Frontal cortex (tissue), 4 donors: ENCODE measurements at places on chromosomes 4 and X. TPM values are rescaled to one million over a fixed set of nuclear protein-coding genes. Genes with fewer than 3 reads are reported as not detected.

Gene DRP2
- total RNA-seq = 5.3 TPM

DNA sequence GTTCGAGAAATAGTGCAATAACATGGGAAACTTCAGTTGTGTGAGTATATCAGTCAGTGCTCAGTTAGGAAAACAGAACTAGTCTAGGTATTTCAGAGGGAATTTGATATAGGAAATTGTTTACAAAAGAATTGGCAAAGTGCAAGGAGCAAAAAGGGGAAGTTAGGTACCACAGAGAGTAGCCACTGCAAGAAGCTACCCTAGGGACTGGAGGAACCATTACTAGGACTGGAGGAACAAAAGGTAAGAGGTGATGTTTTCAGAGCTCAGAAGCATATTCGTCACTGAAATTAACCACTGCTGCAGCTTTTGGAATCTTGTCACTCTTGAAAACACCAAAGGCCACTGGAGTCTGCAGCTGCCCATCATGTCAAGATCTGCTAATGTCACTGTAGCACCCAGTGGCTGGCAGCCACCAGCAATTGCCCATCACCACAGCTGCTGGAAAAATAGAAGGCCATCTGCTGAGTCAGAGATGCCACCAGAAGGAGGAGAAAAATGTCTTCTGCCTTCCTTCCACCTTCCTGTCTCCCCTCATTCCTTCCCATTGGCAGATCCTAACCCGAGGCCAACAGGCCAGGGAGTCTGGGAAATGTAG, 160.6 kb upstream of the RPS6KA3 start:
- DNase-seq = no peak

- DNase-seq = peak; percentile 66
These were observed 114.5 kb downstream of the ADRA2C start for GRCh38 chr4:3880615-3881120.

DNA sequence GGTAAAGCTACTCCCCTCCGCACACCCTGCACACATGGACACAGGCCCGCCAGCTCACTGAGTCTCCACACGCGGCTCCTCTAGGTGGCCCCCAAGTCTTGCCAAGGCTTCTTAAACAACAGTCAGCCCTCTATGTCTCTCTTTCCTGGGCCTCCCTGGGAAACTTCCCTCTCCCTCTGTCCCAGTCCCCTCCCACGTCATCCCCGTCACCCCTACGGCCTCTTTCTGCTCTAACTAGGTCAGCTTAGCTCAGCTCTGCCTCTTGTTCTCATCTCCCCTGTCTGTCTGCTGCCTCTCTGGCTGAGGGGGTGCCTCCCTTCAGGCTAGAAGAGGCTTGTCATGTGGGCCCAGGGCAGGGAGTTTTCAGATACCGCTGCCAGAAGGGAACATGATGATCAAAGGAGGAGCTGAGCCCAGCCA, 38.8 kb downstream of the SEPTIN6 start:
- DNase-seq = peak; percentile 48

GRCh38 chr4:186628058-186628711, 72.8 kb upstream of the MTNR1A start:
- no peak for DNase-seq

DNA sequence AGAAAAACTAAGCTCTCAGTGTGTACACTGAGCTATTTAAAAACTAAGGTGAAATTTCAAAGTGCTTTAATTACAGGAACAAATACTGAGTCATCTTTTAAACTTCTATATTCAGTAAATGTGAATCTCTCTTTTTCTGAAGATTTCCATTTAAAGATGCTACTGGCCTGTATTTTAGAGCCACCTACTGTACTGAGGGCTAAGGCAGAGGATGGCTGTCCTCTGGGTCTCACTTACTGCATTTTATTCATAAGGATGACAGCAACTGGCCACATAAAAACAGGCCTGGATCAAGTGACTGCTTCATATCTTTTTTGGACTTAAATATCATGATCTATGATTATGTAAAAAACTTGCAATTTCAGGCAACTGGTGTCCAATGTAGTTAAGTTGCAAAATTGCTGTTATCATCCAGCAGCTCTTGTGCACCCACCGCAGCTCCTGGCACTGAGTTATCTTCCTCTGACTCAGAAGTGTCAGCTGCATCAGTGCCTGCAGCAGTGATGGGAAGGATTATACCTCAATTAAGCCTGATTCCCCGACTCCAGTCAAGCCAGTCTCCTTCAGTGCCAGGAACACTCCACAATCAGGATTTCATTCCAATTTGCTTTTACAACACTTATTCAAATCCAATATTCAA, 1073.7 kb downstream of the PDHA2 start:
- DNase-seq = peak; percentile 1

Gene CLGN
- 4.5 TPM for total RNA-seq

- no peak for DNase-seq
These were observed 154.3 kb upstream of the EOLA2 start for GRCh38 chrX:150092549-150092948.

GRCh38 chr4:40575846-40576245, 53.8 kb downstream of the RBM47 start:
- DNase-seq = no peak

Gene UGT2B15
- not detected for total RNA-seq

DNA sequence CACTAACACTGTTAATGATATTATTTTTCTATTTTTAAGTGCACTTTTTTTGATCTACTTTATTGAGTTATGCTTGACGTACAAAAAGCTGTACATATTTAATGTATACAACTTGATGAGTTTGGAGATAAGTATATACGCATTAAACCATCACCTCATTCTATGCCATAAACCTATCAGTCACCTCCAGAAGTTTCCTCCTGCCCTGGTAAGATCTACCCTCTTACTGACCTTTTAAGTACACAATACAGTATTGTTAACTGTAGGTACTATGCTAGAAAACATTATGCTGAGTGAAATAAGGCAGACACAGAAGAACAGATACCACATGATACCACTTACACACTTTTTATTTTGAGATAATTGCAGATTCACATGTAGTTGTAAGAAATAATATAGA, 36.9 kb downstream of the INTS6L start:
- DNase-seq = no peak

Gene EDNRA
- 9.4 TPM for total RNA-seq

- DNase-seq = no peak
These were observed 9.3 kb downstream of the TMEM144 start for GRCh38 chr4:158219623-158220022.

GRCh38 chrX:131923614-131924250, 99.4 kb upstream of the STK26 start:
- DNase-seq = no peak

- no peak for DNase-seq
These were observed 47.6 kb downstream of the MTHFD2L start for GRCh38 chr4:74205559-74205958.

Gene SSX2
- not detected for total RNA-seq

Gene TACR3
- total RNA-seq = 2.4 TPM

GRCh38 chrX:19798423-19798822, 89.0 kb downstream of the SH3KBP1 start:
- no peak for DNase-seq

GRCh38 chr4:41844327-41844726, 90.9 kb upstream of the TMEM33 start:
- DNase-seq = no peak

DNA sequence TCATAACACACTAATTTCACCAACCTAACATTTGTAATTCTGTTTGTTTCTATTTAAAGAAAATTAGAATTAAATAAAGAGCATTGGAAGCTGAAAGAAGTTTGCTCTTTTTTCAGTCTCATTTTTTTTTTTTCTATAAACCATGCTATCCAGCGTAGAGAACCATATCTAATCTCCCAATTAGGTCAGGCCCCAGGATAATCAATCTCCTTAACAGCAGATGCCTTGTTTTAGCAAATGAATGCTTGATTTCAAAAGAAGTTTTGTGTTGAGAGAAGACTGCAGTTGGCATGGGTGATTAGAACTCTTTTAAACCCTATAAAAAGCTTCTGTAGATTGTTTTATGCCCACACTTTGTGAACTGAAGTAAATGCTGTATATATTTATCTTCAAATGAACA, 15.6 kb upstream of the MAD2L1 start:
- DNase-seq = no peak

- no peak for DNase-seq
These were observed 46.3 kb upstream of the MAGEC3 start for GRCh38 chrX:141791856-141792255.

GRCh38 chr4:89403826-89404225, 96.2 kb upstream of the GPRIN3 start:
- DNase-seq = no peak

- no peak for DNase-seq
These were observed 32.6 kb downstream of the CCDC158 start for GRCh38 chr4:76388160-76388908.

DNA sequence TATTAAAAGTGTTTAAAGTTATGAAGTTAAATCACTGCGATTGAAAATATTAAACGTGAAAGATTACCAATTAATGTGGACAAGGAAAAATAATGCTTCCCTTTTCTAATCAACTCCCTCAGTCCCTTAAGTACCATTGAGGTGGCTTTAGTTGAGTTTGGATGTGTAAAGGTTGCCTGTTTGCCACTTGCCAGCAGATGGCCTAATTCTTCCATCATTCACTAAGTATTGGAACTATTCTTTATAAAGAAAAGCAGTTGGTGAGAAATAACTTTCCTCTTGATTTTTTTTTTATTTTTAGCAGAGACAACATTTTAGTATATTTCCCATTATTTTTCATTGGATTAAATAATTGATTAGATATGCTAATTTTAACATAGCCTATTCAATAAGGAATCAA, 295.9 kb upstream of the TACR3 start:
- no peak for DNase-seq

GRCh38 chr4:165209796-165210195, 2.4 kb downstream of the KLHL2 start:
- no peak for DNase-seq
